ENCODE measurements at places on chromosomes 2 and 18. TPM values are rescaled to one million over a fixed set of nuclear protein-coding genes. Genes with fewer than 3 reads are reported as not detected.

TUBA3E gene
- not detected for total RNA-seq

GRCh38 chr2:98396745-98397355 lies 47.8 kb upstream of the INPP4A start:
- H3K36me3 ChIP-seq, result no peaks in the 10 kb centered on the region
- DNase-seq, result no peak
- no peaks in the 10 kb centered on the region for H3K4me1 ChIP-seq
- no peak overlapping the region for H3K27ac ChIP-seq
- peaks cover 3% of the 10 kb centered on the region for H3K27me3 ChIP-seq

DNA sequence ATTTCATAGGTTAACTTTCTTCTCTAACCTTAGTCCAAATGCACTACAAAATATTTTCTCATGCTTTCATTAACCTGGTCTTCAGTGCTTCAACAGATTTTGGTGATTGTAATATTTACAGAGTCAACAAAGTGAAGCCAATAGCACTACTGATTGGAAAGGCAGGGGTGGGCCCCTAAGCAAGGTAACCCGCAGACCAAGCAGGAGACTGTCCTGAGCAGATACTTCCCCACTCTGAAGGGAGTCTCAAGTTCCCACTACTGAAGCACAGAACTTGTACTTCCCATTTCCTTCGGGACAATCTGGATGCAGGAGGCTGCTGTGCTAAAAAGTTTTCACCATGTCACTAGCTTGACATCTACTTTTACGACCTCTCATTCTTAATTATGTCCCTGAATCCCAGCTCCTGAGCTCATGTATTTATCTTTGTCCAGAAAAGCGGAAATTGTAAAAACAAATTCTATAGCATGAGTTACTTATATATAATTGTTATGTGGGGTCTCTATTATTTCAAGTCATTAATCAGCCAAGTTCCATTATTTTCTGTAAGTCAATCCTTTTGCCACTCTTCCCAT lies 311.6 kb upstream of the REV1 start:
- no peaks in the 10 kb centered on the region for H3K27me3 ChIP-seq
- H3K4me1 ChIP-seq, result peaks cover 14% of the 10 kb centered on the region
- H3K27ac ChIP-seq, result no peak overlapping the region
- DNase-seq, result no peak
- H3K4me3 ChIP-seq, result no peak overlapping the region

HRH4 gene
- total RNA-seq, result 0.07 TPM

DSG3 gene
- total RNA-seq, result not detected

DNA sequence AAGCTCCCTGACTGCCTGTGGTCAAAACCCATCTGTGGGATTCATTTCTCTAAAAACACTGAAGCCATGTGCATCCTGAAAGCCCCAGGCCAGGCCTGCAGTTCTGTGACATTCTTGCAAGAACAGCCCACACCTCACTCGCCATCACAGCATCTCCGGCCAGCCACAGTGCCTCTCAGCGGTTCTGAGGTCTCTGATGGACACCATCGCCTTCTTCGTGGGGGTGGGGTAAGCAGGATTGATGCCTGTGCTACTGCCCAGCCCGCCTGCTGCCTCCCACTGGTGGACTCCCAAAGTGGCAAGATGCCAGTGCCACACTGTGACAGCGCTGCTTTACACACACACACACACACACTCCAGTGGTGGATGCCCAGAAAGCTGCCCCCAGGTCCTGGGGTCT lies 5.2 kb upstream of the PRLH start:
- H3K27me3 ChIP-seq, result no peaks in the 10 kb centered on the region
- H3K27ac ChIP-seq, result no peak overlapping the region
- H3K4me3 ChIP-seq, result no peak overlapping the region

DNA sequence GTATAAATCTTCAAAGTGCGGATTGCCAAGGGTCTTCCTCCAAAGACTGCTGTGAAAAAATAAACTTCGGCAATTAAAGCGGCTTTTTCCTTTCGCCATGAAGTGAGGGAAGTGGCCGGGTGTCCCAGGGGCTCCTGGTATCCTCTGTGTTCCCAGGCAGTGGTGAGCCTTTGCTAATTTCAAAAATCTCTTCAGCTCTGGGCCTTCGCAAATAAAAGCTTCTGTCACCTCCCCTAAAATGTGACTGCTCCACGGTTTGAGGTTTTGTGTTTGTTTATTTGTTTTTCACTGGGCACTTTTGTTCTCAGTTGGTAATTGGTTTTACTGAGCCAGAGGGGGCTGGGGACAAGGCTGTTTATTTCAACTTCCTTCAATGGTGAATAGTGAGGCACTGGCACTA lies 270.1 kb upstream of the POU3F3 start:
- H3K4me1 ChIP-seq, result no peaks in the 10 kb centered on the region
- DNase-seq, result no peak
- no peaks in the 10 kb centered on the region for H3K36me3 ChIP-seq
- H3K4me3 ChIP-seq, result no peak overlapping the region
- no peak overlapping the region for H3K27ac ChIP-seq
- H3K27me3 ChIP-seq, result no peaks in the 10 kb centered on the region

RNU2-63P gene
- 8.9 TPM for total RNA-seq

KYNU gene
- 50.4 TPM for total RNA-seq

- no peaks in the 10 kb centered on the region for H3K4me1 ChIP-seq
- no peak overlapping the region for H3K4me3 ChIP-seq
- H3K27ac ChIP-seq, result no peak overlapping the region
- H3K36me3 ChIP-seq, result no peaks in the 10 kb centered on the region
- H3K27me3 ChIP-seq, result no peaks in the 10 kb centered on the region
- DNase-seq, result no peak
Measured at GRCh38 chr2:226048611-226049010, 649.1 kb downstream of the NYAP2 start.

DNA sequence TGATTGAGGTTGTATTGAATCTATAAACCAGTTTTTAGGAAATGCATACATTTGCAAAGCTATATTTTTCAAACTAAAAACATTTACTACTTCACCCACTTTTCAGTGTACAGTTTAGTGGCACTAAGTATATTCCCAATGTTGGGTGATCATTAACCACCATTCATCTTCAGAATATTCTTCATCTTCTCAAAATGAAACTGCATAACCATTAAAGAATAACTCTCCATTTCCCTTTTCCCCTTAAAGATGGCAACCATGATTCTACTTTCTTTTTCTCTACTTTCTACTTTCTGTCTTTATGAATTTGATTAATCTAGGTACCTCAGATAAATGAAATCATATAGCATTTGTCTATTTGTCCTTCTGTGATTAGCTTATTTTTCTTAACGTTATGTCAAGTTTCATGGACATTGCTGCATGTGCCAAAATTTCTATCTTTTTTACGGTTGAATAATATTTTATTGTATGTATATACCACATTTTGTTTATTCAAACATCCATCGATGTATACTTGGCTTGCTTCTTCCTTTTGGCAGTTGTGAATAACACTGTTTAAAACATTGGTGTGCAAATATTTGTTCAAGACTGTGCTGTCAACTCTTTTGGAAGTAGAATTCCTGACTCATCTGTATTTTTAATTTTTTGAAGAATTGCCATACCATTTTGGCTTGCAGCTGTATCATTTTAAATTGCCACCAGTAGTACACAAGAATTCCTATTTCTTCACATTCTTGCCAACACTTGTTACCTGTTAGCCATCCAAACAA lies 104.9 kb downstream of the RPRM start:
- no peaks in the 10 kb centered on the region for H3K27me3 ChIP-seq
- no peaks in the 10 kb centered on the region for H3K36me3 ChIP-seq
- no peak for DNase-seq
- H3K4me3 ChIP-seq, result no peak overlapping the region

DNA sequence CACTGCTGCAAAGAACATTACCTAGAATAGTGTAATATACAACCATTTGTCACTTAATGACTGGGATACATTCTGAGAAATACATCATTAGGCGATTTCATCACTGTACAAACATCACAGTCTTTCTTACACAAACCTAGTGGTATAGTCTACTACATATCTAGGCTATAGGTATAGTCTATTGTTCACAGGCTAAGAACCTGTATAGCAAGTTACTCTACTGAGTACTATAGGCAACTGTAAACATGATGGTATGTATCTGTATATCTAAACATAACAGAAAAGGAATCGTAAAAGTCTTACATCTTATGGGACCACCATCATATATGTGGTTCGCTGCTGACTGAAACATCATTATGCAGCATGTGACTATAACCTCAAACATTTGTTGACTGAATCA lies 21.4 kb downstream of the SP3 start:
- no peak overlapping the region for H3K27ac ChIP-seq
- no peaks in the 10 kb centered on the region for H3K27me3 ChIP-seq
- no peak overlapping the region for H3K4me3 ChIP-seq
- H3K36me3 ChIP-seq, result peaks cover 11% of the 10 kb centered on the region

BCL11A gene
- 383 TPM for total RNA-seq

DNA sequence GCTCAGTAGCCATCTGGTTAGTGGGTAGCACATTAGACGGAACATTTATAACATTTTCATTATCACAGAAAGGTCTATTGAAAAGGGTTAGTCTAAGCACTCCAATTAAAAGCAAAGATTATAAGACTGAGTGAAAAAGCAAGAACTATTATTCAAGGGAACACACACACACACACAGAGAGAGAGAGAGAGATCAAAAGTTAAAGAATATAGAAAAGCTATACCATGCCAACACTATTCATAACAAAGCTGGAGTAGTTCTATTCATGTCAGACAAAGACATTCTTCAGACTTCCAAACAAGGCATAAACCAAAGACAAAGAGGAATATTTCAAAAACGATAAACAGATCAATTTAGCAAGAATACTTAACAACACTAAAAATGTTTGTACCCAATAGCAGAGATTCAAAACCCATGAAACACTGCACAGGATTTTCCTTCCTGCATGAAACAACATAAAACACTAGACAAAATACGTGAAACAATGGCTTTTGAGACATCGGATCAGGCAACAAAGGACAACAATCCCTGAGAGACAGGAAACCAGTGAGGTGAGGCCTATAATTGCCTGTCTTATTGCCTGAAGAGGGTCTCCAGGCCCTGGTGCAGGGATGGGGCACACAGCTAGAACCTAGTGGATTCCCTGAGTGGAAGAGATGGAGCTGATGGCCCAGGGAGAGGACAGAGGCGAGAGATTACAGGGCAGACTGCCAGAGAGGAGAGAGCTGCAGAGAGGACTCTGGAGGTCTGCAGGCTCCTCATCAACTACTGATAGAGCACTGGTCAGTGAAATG lies 83.6 kb upstream of the NPAS2 start:
- H3K36me3 ChIP-seq, result no peaks in the 10 kb centered on the region
- no peak for DNase-seq
- no peak overlapping the region for H3K27ac ChIP-seq
- no peaks in the 10 kb centered on the region for H3K27me3 ChIP-seq
- H3K4me1 ChIP-seq, result no peaks in the 10 kb centered on the region

DNA sequence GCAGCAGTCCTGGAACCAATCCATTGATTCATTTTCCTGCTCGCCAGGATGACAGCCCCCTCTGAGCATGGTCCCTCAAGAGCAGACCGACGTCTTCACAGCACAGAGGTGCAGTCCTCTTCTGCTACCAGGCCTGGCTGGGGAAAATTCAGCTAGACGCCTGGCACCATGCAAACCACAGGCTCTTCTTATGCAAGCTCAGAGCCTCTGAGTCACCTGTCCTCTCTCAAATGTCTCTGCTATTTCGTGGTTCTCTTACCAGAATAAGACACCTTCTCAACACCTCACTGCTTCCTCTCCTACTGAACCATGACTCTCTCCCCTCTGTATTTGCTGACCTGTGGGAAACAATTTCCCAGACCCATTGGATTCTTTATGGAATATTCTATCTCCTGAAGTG lies 79.8 kb upstream of the CYRIA start:
- peaks cover 15% of the 10 kb centered on the region for H3K4me1 ChIP-seq
- no peak overlapping the region for H3K27ac ChIP-seq
- H3K27me3 ChIP-seq, result no peaks in the 10 kb centered on the region
- no peak overlapping the region for H3K4me3 ChIP-seq
- DNase-seq, result no peak
- H3K36me3 ChIP-seq, result no peaks in the 10 kb centered on the region

- H3K4me1 ChIP-seq, result no peaks in the 10 kb centered on the region
- H3K4me3 ChIP-seq, result no peak overlapping the region
- H3K36me3 ChIP-seq, result no peaks in the 10 kb centered on the region
- no peak overlapping the region for H3K27ac ChIP-seq
- no peak for DNase-seq
Measured at GRCh38 chr2:142803158-142803557, 74.3 kb upstream of the KYNU start.

CD207 gene
- total RNA-seq, result not detected

DNA sequence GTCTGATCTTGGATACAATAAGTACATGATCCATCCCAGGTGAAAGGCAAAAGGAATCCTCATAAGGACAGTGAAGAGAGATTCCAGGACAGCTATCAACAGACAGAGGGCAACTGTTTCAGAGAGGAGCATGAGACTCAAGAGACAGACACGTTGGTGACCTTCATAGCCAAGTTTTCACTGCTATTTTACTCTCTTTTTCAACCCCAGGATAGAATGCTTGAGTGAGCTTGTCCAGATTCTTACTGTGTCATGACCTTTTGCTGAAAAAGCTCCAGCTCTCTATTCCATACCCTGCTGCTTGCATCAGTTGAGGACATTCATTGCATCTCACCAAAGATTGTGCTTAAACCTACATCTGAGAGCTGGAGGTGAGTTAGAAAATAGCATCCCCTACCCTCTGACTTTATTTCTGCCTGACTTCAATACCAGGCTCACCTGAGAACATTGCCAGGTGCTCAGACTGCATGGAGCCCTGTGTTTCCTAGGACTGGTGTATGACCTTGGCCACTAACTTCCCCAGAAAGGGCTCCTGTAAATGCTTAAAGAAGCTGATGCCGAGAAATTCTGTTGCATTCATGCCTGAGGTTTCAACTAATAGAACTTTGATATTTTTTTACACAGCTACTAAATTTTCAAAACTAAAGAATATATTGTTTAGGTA lies 70.4 kb upstream of the TMEM17 start:
- peaks cover 3% of the 10 kb centered on the region for H3K27me3 ChIP-seq
- DNase-seq, result no peak
- H3K4me3 ChIP-seq, result no peak overlapping the region
- H3K27ac ChIP-seq, result no peak overlapping the region
- no peaks in the 10 kb centered on the region for H3K36me3 ChIP-seq

DNA sequence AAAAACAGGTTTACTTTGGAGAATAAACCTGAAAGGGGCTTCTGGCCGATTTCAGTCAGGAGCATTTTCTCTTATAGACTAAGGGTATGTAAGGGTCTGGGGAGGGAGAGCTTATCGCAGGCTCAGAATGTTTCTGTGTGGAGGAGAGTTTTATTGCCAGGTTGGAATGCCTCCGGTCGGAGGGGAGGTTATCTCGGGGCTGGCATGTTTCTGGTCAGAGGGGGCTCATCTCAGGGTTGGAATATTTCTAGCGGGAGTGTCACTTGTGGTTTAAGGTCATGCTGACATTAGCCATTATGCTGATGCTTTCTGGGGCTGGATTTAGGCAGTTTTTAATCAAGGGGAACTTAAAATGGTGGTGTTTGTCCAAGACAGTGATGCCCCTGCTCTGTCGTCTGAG lies 333.6 kb downstream of the METTL4 start:
- no peak overlapping the region for H3K4me3 ChIP-seq
- H3K4me1 ChIP-seq, result no peaks in the 10 kb centered on the region
- no peak for DNase-seq
